ENCODE measurements at places on chromosomes 13 and 19. TPM values are rescaled to one million over a fixed set of nuclear protein-coding genes. Genes with fewer than 3 reads are reported as not detected.
A peak's percentile ranks its signal among the peaks of the same experiment; 100 is the strongest.

FOSB gene
- 5.4 TPM for polyA plus RNA-seq

- H3K27ac ChIP-seq: no peak overlapping the region
- DNase-seq: no peak
- H3K27me3 ChIP-seq: peaks cover 16% of the 10 kb centered on the region
- H3K4me1 ChIP-seq: no peaks in the 10 kb centered on the region
- H3K36me3 ChIP-seq: no peaks in the 10 kb centered on the region
Observed at GRCh38 chr19:33568706-33569105, 47.1 kb upstream of the PEPD start.

DNA sequence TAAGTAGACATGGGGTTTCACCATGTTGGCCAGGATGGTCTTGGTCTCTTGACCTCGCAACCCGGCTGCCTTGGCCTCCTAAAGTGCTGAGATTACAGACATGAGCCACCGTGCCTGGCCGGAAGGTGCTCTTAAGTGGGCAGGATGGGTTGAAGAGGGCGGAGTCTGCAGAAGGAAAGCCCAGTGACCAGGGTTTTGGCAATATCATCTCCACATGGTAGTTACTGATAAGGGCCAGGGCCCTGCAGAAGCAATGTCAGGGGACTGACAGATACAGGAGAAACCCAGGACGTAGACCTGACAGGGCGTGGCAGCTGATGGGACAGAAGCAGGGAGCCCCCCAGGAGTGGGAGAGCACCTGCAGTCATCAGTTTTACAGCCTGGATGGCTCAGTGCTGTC is 45.7 kb upstream of the RNF113B start:
- no peaks in the 10 kb centered on the region for H3K36me3 ChIP-seq
- H3K4me1 ChIP-seq: no peaks in the 10 kb centered on the region
- H3K27ac ChIP-seq: no peak overlapping the region

DNA sequence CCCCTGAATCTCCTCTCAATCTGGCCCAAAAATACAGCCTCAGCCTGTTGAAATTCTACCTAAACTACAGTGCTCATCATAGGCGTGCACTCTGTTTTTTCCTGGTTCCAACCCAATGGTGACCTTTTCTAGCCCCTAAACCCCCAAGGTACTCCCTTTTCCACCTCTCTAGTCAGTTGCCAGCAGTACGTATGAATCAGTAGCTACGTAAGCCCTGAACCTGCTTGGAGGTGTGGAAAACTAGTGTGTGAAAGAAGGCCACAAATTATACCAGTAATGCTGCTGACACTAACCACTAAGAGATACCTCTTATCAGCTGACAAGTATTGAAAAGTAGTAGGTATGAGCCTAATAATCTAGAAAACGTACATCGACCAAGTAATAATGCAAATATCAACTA is 60.9 kb downstream of the FOXO1 start:
- H3K27me3 ChIP-seq: no peaks in the 10 kb centered on the region
- no peak for DNase-seq
- H3K4me3 ChIP-seq: no peak overlapping the region

DNA sequence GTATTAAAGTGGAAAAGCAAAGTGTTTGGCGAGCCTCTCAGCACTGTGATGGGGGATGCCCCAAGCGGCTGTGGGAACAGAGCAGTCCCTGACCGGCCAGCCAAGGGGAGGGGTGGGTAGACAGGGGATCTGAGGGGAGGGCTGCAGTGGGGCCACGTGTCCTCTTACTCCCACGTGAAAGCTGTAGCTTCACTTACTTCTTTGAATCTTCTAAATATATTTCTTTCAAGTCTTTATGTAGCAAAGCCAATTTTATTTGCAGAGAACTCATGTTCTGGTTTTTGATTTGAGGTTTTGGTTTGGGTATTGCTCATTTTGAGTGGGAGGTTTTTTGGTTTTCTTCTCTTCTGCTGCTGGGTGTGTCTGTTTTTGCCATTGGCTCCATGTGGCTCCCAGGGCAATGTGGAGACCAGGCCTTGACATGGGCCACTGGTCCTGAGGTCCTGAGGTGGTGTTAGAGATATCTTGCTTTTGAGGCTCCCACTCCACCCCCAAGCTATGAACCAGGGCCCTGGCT is 17.7 kb upstream of the OVOL3 start:
- no peak overlapping the region for H3K27ac ChIP-seq
- no peak for DNase-seq
- no peaks in the 10 kb centered on the region for H3K4me1 ChIP-seq
- H3K4me3 ChIP-seq: no peak overlapping the region

- no peaks in the 10 kb centered on the region for H3K27me3 ChIP-seq
- no peak overlapping the region for H3K4me3 ChIP-seq
- peaks cover 80% of the 10 kb centered on the region for H3K36me3 ChIP-seq
- DNase-seq: no peak
- H3K27ac ChIP-seq: no peak overlapping the region
Observed at GRCh38 chr19:16524991-16525734, 17.1 kb downstream of the CHERP start.

DNA sequence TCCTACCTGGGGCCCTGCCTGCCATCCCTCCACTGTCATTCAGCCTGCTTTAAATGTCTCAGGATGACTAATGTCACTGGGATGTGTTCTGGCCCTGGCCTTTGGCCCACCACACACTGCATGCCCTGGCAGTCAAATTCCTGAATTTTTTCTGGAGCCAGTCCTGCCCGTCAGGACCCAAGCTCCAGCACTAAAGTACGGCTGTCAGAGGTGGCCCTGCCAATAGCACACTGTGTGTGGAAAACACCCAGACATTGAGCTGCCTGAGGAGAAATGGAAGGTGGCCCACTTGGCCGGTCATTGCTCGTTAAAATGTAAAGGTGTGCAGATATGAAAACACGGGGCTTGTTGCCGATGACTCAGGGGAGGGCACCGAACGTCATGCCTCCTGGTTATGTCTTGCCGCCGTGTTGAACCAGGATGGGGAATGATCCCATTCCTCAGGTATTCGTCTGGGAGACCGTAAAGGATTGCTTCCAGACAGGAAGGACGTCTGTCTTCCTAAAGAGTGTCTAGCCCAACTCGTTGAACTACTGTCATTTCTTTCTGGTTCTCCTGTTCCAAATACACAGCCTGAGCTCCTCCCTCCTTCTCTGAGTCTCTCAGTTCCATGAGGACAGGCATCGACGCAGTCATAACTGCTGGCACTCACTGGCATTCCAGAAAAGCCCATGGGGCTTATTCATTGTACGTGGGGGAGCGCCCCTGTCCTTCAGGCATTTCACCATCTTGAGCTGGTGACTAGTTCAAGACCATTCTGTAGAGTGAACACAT is 40.6 kb downstream of the COL4A2 start:
- H3K27ac ChIP-seq: peak overlapping the region; percentile 95
- DNase-seq: no peak
- no peaks in the 10 kb centered on the region for H3K36me3 ChIP-seq
- no peak overlapping the region for H3K4me3 ChIP-seq
